ENCODE measurements at places on chromosomes 2 and 18. TPM values are rescaled to one million over a fixed set of nuclear protein-coding genes. Genes with fewer than 3 reads are reported as not detected.

GRCh38 chr2:49129034-49129433 is 25.3 kb downstream of the FSHR start:
- DNase-seq = no peak

GRCh38 chr2:222424729-222425671 is 657 bp downstream of the SGPP2 start:
- DNase-seq = peak; percentile 43

DNA sequence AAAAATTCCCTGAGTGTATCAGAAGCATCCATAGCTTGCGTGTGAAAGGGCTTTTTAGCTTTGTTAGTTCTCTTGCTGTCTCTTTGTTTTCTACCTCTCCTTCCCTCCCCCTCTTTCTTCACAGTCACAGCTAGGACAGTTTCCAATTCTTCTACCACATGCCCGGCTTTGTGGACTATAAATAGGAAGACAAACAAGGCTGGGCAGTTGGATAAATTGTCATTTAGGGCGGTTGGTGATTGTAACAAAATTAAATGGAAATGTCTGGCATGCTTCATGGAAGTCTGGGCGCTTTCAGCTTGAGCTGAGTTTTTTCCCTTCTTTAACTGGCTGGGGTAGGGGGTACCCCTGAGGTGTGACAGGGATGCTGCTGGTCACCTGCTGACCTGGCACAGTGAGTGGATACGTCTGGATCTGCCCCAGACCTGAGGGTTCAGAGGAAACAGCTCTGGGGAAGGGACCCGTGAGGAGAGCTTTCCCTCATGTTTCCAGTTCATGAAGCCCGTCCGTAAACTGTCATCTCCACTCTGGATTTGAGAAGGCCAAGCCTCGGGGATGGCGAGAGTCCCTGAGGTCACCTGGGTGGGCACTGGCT is 29.0 kb upstream of the GIGYF2 start:
- DNase-seq = no peak

DNA sequence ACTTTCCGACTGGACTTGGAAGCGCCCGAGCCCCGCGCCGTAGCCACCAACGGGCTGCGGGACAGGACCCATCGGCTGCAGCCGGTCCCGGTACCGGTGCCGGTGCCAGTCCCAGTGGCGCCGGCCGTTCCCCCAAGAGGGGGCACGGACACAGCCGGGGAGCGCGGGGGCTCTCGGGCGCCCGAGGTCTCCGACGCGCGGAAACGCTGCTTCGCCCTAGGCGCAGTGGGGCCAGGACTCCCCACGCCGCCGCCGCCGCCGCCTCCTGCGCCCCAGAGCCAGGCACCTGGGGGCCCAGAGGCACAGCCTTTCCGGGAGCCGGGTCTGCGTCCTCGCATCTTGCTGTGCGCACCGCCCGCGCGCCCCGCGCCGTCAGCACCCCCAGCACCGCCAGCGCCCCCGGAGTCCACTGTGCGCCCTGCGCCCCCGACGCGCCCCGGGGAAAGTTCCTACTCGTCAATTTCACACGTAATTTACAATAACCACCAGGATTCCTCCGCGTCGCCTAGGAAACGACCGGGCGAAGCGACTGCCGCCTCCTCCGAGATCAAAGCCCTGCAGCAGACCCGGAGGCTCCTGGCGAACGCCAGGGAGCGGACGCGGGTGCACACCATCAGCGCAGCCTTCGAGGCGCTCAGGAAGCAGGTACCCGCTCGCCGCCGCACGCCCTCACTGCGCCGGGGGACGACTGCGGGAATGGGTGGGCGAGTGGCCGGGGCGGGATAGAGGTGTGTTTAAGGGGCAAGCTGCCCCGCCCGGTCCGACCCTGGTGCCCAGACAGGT is 713 bp downstream of the ATOH8 start:
- peak; percentile 70 for DNase-seq

GRCh38 chr2:105625632-105626031 is 119.1 kb upstream of the NCK2 start:
- DNase-seq = peak; percentile 36

DNA sequence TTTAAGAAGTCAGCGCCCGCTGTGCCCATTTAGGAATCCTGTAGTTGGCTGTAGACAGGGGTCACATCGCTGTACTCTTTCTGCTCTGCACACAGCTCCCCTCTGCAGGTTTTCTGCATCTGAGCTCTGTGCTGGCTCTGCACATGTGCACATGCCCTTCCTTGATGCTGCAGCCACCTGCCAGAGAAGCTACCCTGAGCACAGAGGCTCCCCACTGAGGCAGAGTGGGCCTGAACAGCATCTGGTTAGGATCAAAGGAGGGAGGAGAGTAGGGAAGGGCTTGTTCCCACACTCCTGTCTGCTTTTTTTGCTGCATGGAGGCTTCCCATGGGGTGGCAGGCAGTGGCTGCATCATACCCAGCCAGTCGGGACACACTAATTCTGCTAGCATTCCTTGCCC is 238.9 kb downstream of the FHOD3 start:
- no peak for DNase-seq

- no peak for DNase-seq
These were observed 69.6 kb upstream of the CREB1 start for GRCh38 chr2:207459990-207460757.

Gene POTEE
- polyA plus RNA-seq = not detected

Gene KCNIP3
- polyA plus RNA-seq = 1.7 TPM

Gene PIEZO2
- 0.81 TPM for polyA plus RNA-seq

Measured in small intestine (tissue), 16 donors.